ENCODE measurements at places on chromosomes 16 and 17. TPM values are rescaled to one million over a fixed set of nuclear protein-coding genes. Genes with fewer than 3 reads are reported as not detected.

The ZG16B gene
- polyA plus RNA-seq, result 4.3 TPM

The SEC14L1 gene
- 28.7 TPM for polyA plus RNA-seq

The PNMT gene
- polyA plus RNA-seq, result 2.1 TPM

GRCh38 chr16:49832177-49832576 lies 23.7 kb downstream of the ZNF423 start:
- no peaks in the 10 kb centered on the region for H3K27me3 ChIP-seq
- no peak overlapping the region for H3K4me3 ChIP-seq
- no peak for DNase-seq
- H3K36me3 ChIP-seq, result no peaks in the 10 kb centered on the region

GRCh38 chr17:50102164-50102991 lies 7.2 kb downstream of the PDK2 start:
- H3K27ac ChIP-seq, result peak overlapping the region; percentile 96
- peaks cover 57% of the 10 kb centered on the region for H3K4me1 ChIP-seq
- H3K27me3 ChIP-seq, result no peaks in the 10 kb centered on the region
- DNase-seq, result peak; percentile 95

DNA sequence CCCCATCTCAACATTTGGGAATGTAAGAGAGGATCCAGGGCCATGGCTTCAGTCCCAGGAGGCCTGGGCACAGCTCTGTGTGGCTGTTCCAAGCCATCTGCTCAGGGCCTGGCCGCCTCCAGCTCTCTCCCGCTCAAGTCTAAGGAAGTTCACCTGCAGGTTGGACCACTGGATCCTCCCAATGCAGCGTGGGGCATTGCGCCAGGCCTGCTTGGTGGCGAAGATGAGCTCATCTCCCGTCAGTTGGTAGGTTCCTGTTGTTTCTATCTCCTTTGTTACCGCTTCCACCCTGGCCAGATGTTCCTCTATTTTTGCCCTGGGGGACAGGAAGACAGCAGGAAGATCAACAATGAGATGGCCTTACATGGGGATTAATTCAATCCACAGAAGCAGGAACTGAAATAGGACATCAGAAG lies 17.5 kb downstream of the NOS2 start:
- no peak overlapping the region for H3K4me3 ChIP-seq
- DNase-seq, result no peak
- H3K36me3 ChIP-seq, result no peaks in the 10 kb centered on the region
- H3K27ac ChIP-seq, result no peak overlapping the region
- H3K27me3 ChIP-seq, result no peaks in the 10 kb centered on the region

- peak; percentile 53 for DNase-seq
- H3K27ac ChIP-seq, result peak overlapping the region; percentile 90
- no peaks in the 10 kb centered on the region for H3K36me3 ChIP-seq
- H3K4me3 ChIP-seq, result no peak overlapping the region
- H3K27me3 ChIP-seq, result no peaks in the 10 kb centered on the region
Observed at GRCh38 chr17:16294560-16294959, 58.7 kb downstream of the CENPV start.

DNA sequence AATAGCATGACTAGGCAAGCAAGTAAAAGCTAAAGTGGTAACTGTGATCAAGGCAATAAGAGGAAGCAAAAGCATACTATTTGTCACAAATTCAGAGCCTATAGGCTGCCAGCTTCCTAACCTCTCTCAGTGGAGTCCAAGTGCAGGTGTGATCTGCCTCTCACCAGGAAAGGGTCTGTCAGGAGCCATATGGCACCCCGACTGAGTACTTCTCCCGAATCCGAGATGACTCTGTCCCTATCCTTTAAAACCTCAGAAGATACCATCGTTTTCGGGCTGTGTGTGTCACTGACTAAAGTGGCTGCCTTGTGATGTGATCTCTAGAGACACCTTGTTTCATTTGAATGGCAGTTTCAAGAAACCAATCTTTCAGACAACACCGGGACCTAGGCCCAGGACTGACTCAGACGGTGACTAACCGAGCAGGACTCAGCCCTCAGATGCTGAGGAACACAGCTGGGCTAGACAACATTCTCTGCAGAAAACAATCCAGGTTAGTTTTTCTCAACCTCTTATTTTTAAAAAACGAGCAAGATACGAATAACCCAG lies 63.6 kb downstream of the SMG6 start:
- no peaks in the 10 kb centered on the region for H3K4me1 ChIP-seq
- H3K27ac ChIP-seq, result peak overlapping the region; percentile 26
- peaks cover 31% of the 10 kb centered on the region for H3K36me3 ChIP-seq
- H3K27me3 ChIP-seq, result no peaks in the 10 kb centered on the region

DNA sequence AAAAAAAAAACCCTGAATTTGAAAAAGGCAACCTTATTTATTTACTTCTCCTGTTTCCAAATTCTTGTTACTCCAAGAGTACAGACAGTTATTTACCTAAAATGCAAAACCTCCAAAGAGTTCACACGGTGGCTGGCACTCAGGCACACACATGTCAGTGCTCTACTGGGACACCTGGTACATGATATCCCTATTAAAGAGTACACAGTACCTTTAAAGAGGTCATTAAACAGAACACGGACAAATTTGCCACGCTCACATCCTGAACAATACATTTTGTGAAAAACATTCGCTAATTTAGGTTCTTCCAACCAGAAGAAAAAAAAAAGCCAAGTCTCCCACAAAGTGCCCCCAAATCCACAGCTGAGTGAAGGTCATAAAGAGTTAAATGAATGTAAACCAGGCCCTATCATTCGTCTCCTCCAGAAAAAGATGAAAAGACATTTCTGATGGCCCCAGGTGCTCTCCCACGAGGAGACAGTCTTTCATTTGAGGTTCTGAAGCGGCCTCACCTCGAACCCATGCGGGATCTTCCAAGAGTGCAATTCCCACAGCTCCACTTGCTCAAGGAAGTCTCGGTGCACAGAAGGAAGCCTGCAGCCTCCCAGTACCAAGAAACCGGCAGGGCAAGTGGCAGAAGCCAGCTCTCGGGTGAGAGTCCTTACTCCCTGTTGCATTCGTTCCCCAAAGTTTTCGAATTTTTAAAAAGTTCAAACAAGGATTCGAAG lies 993 bp downstream of the ERN1 start:
- peak overlapping the region; percentile 50 for H3K4me3 ChIP-seq
- H3K4me1 ChIP-seq, result peaks cover 6% of the 10 kb centered on the region
- peak overlapping the region; percentile 69 for H3K27ac ChIP-seq
- no peaks in the 10 kb centered on the region for H3K36me3 ChIP-seq
